Memory B cell (primary cell): ENCODE measurements at places on chromosomes 2 and 18.

DNA sequence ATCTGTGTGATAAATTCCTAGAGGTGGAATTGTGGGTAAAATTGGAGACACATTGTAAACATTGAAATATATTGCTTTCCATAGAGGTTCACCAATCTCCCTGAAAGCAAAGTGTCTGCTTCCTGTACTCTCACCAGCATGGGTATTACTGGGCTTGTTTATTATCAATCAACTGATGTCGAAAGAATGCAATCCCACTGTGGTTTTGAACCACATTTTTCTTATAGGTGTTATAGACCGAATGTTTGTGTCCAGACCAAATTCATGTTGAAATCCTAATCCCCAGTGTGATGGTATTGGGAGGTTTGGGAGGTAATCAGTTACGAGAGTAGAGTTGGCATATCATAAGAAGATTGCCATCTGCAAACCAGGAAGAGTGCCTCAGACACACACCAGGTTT, 1212.4 kb downstream of the LRP1B start:
- no peak for DNase-seq

GRCh38 chr2:209074711-209075110, 349.1 kb upstream of the MAP2 start:
- DNase-seq, result no peak

- DNase-seq, result no peak
Measured at GRCh38 chr2:608711-609110, 68.5 kb downstream of the TMEM18 start.

GRCh38 chr2:216188559-216188850, 79.4 kb downstream of the XRCC5 start:
- no peak for DNase-seq

DNA sequence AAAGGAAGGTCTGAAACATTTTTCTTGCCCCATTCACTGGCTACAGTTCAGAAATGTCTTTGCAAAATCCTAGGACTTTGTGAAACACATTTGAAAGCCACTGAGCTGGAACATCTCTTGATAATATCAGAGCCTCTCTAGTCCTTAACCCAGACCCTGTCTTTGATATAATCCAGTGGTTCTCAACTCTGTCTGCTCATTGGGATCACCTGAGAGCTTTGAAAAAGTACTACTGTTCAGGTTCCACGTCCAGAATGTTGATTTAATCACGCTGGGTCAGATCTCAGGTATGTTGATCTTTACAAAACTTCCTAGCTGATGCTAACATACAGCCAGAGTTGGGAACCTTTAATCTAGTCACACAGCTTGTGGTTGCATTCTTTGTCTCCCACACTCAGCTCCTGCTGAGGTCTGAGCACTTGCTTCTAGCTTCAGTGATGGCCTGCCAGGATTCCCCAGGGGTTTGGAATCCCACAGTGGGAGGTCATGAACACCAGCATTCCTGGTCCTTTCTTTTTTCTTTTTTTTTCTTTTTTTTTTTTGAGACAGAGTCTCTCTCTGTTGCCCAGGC, 262.7 kb downstream of the SETBP1 start:
- DNase-seq, result no peak
